ENCODE measurements at places on chromosomes 5 and 9. TPM values are rescaled to one million over a fixed set of nuclear protein-coding genes. Genes with fewer than 3 reads are reported as not detected.

The PLCXD3 gene
- not detected for polyA plus RNA-seq

The UNC5A gene
- not detected for polyA plus RNA-seq

The SYNPO gene
- 2.0 TPM for polyA plus RNA-seq

The TMEM252 gene
- polyA plus RNA-seq: not detected

The LCN15 gene
- 0.67 TPM for polyA plus RNA-seq

The ACOT12 gene
- polyA plus RNA-seq: not detected

Measured in GM12878 (cell line).